ENCODE measurements at places on chromosomes 4 and X.

DNA sequence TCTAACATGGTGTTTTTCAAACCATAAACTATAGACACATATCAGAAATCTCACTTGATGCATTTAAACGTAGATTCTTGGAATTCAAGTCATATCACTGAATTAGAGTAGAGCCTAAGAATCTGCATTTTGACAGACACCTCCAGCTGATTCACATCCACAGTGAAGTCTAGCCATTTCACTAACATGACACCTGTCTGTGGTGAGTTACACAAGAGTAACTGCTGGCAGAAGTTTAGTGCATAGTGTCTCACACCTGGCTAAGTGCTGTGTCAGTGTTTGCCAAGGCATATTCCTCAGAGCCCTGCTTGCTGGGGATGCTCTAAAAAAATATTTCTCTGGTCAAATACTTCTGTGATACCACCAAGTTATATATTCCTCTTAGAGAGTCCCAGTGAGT is 237.5 kb upstream of the DIAPH2 start:
- DNase-seq, result no peak

GRCh38 chr4:57865264-57865663 is 755.1 kb upstream of the IGFBP7 start:
- no peak for DNase-seq

DNA sequence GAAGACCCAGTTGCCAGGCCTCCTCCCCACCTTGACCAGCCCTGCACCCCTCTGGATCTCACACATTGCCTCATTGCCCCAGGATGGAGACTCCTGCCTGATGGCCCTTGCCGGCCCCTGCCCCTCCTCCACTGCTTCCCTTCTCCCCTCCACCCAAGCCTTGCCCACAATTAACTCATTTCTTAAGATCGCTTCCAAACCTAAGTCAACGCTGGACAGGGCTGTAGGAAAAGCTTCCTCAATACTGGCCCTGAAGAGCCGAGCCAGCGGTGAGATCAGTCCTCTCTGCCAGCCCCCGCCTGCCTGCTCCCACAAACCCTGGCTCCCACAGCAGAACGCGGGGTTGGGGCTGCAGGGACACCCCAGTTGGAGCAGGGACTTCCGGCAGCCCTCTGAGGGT is 7.5 kb upstream of the HAUS7 start:
- DNase-seq, result no peak

DNA sequence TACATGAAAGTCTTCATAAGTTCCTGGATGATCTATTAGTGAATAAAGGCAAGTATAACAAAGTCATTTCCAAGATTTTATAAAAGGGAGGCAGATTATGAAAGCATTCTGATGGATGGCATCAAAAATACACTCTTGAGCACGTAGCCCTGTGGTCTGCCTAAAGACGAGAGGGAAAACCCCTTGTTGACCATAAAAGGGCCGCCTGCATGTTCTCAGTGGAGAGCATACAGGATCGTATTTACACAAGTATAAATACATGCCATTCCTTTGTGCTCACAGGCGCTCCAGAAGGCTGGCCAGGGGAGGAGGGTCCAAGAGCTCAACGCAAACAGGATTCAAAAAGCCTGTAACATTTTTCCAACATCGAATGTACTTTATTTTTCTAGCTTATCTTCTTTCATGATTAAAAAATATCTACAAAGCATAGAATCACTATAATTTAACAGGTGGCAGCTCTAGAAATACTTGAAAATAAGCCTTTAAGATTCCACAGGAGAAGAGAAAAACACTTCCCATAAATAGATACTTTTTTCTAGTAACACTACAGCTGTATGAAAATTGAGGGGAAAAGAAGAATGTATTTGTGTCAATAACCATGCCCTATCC is 29.6 kb downstream of the PDGFC start:
- DNase-seq, result peak; percentile 77

DNA sequence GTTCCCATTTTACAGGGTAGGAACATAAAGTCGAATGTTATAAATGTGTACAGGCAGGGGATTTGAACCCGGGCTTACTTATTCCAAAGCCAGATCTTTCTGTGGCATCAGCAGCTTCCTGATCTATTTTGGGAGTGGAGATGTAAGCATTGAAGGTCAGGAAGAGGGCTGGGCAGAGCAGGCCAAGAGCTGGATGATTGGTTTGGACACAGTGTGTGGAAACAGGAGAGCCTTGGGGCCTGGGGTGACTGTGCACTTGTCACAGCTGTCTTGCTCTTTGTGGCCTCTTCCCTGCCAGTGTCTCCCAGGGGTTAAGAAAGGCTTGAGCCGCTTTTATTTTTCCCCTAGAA is 127.9 kb upstream of the ENPP6 start:
- DNase-seq, result no peak

DNA sequence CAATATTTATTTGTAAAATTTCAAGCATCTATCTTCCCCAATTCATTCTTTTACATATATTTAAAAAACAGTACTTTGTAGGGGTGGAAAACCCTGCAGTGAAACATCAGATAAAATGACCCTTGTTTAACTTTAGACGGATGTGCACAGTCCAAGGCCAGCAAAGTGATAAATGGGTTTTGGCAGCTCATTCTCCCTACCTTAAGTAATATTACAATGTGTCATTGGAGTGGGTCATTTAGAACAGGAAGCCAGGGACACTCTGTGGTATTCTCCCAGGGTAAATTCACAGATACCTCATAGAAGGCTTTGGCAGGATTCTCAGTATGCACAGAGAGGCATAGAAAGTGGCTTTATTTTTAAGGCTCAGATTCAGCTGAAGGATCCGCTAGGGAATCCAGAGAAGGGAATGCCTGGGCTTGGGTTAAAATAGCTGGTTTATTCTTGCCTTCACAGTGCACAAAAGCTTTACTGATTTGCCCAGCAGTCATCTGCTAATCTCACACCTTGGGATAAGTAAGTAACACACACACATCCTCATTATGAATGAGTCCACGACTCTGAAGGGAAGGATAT is 206.7 kb downstream of the RASL11B start:
- peak; percentile 35 for DNase-seq

GRCh38 chrX:151896734-151897474 is 15.8 kb upstream of the MAGEA4 start:
- no peak for DNase-seq

DNA sequence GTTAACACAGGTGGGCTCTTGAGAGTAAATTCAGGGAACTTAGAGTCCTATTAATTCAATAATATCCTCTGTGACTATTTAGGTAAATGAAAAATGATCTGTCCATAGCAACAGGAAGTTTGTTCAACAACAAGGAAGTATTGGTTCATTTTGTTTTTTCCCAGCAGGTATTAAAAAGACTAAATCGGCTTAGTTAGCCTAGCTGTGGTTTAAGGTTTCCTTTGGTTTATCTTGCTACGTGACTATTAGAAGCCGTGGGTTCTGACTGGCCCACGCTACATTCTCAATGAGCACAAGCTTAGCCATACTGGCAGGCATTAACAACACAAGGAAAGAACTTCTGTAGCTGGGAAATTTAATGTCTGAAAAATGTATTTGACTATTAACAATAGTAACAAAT is 168.8 kb upstream of the HS3ST1 start:
- DNase-seq, result peak; percentile 42

- no peak for DNase-seq
These were observed 12.5 kb downstream of the OGT start for GRCh38 chrX:71545364-71545763.

DNA sequence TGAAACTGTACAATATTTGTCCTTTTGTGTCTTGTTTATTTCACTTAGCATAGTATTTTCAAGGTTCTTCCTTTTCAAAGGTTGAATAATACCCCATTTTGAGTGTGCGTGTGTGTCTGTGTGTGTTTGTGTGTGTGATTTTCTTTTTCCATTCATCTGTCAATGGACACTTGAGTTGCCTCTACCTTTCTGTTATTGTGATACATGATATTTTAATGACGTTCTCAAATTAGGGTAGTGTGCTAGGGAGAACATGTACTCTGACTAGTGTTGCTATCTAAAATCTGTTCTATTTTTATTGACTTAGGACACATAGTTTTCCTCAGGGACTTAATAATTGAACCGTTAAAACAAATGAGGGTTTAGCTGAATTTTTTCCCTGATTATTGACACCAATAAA is 9.9 kb downstream of the MMRN1 start:
- DNase-seq, result no peak

DNA sequence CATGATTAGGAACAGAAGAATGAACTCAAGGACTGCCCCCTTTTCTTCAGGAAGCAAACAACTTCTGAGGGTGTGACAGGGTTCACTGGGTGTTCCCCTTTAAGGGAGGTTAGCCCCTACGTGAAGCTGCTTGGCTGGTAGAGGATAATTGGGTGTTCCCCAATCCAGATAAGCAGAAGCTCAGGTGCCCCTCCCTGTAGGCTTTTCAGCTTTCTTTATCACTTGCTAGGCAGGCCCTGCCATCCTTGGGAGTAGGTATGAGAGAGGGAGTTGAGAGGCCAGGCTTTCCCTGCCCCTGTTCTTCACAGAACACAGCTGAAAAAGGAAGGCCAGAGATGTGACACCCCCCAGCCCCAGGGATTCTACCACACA is 44.2 kb downstream of the RTL9 start:
- no peak for DNase-seq

DNA sequence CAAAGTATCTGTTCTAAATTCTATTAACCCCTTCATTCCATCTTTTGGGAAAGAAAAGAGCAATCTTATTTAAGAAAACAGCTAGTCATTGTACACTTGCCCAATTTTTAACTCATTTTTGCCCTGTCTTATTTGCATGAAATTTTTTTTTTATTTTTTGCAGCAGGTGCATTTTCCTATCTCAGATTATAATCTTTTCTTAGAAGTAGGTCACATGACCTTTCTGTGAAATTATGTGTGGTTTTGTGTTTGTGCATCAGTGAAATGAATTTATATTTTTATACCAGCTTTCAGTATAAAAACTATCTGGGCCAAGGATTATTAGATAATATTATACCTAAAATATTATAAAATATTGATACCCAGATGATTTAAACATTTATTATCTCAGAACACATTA is 145.6 kb downstream of the INPP4B start:
- no peak for DNase-seq

DNA sequence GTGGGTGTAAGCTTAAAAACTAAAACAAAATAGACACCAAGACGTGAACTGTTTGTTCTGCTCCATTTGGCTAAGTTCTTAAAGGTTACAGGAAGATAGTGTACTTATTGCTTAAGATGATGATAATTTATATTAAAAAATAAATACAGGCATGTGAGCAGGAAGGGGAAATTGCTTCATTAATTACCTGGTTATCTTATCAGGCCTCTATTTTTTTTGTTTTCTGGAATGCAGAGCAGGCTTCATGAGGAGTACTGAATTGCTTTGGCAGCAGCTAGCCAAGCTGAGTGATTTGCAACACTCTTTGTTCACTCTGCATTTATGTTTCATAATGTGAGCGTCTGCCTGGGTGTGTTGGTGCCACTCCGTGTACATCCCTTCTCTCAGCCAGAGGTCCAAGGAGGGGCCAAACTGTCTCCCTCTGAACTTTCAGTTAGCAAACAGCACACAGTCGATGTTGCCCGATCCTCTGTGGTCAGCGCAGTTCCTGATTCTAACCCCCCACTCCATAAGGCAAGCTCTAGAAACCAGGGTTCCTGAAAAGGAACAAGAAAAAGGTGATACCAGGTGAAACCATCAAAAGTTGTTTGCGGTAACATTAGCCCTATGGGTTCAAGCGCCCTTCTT is 348.2 kb downstream of the SPRY1 start:
- DNase-seq, result peak; percentile 0

DNA sequence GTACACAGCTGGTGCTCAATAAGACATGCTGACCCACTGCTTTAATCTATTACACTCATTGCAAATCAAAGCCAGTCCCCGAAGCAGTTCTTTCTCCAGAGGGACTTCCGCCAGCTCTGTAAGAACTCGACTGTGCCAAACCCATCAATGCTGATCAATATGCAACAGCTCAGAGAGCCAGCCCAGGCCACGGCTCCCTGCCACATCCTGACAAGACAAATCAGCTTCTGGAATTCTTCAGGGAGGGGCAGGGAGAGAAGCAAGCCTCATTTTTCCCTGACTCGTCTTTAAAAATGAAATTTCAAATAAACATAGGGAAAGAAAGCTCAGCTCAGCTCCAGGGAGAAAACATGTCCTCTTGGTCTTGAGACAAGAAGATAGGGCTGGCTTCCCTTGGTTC is 5.3 kb upstream of the ADRA2C start:
- DNase-seq, result no peak

GRCh38 chrX:138006180-138006579 is 440.3 kb downstream of the ZIC3 start:
- DNase-seq, result no peak

DNA sequence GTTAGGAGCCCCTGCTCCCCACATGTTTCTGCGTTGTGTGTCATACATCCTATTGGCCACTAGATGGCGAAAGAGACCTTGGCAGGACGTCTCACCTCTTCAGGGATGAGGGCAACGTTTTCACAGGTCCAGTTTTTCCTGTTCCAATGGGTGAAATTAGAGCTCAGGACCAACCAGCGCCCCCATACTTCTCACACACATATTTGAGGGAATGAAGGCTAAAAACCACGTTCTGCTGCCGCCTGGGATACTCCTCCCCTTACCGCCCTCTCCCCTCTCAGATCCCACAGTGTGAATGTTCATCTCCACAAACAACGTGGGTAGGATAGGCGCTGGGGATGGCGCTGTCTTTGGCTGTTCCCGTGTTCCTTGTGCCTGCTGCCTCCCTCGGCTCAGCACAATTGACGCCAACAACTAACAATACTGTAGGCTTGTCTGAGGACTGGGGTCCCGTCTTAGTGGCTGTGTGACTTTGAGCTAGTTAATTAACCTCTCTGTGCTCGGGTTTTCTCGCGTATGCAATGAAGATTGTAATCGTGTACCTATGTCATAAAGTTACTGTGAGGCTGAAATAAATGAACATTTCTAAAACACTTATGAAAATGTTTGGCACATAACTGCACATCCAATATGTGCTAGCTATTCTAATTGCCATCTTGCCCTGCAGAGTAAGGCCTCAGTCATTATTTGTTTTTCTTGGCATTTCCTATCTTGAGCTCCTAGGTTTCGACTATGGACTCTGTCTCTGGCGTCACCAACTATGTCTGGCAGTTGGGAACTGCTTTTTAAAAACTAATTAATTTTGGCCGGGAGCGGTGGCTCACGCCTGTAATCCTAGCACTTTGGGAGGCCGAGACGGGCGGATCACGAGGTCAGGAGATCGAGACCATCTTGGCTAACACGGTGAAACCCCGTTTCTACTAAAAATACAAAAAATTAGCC is 181.3 kb upstream of the STK26 start:
- DNase-seq, result peak; percentile 67

- DNase-seq, result no peak
These were observed 20.0 kb downstream of the TAPT1 start for GRCh38 chr4:16206301-16206700.

- peak; percentile 63 for DNase-seq
These were observed 354.9 kb downstream of the CAMK2D start for GRCh38 chr4:113406723-113407016.

- no peak for DNase-seq
These were observed 265.8 kb downstream of the ARAP2 start for GRCh38 chr4:35978551-35978950.

All from NCI-H2081 (cell line).